Amygdala (tissue), 56 donors: ENCODE measurements at places on chromosomes 1 and 21.

DNA sequence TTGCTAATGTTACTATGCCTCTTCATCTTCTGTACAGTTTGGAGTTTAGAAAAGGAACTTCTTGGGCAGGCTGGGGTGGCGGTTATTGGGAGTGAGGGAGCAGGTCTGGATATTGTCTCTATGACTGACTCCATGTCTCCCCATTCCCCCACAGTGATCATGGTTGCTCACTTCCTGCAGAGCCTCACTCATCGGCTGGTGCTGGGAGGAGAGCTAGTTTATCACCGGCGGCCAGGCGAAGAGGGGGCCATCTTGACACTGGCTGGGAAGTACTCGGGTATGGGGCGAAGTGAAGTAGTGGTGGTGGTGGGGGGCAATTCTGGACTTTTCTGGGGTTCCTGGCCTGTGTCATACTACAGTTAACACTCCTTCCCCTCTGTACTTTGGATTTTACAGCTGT lies 2.2 kb downstream of the TOMM40L start:
- no peak for DNase-seq

DNA sequence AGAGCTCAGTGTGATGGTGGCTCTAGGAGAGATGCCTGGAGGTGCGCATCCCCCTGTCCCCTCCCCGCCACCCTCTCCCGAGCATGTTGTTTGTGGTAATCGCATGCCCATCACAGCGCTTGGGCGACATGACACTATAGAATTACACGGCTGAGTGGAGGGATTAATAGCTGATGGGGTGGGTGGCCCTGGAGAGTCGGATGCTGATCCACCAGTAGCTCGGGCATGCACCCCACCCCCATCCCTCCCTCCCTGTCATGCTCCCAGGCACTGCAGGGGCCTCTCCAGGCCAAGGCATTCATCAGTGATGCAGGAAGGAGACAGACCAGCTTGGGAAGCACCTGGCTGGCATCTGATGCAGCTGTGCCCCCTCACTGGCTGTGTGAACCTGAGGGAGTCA lies 159.0 kb upstream of the IGSF21 start:
- no peak for DNase-seq

DNA sequence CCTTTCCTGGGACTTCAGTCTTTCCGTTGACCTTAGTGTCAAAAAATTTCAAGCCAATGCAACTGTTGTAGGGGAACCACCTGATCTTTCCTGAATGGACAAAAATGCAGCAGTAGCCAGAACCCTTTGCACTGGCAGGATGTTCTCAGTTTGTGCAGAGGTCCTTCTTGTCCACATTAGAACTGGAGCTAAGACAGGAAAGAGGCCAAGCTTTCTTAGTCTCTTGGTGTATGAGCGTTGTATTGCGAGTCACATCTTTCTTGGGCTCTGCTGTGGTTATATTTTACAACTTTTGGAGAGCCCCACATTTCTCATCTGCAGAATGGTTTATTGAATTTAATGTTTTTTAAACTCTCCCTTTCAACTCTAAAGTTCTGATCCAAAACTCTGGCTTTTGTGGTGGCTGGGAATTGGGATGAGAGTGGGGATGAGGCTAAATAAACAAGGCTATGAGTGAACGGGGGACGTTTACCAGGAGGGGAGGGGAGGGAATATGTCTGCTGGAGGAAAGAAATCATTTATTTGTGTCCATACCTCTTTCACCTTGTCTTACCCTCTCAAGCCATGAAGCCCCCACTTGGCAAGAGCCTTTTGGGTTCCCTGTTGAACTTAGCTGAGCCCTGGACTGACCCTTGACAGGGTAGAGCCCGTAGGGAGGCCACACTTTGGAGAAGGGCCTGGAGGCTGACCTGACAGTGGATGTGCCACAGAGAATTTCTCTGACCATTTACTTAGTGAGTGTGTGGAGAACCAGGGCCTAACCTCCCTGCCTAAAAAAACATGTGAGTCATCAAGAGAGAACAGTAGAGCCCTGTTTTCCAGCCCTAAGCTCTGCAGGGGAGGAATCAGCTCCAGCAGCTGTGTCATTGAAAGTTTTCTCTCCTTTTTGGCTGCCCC lies 586 bp downstream of the CHI3L2 start:
- DNase-seq: no peak

DNA sequence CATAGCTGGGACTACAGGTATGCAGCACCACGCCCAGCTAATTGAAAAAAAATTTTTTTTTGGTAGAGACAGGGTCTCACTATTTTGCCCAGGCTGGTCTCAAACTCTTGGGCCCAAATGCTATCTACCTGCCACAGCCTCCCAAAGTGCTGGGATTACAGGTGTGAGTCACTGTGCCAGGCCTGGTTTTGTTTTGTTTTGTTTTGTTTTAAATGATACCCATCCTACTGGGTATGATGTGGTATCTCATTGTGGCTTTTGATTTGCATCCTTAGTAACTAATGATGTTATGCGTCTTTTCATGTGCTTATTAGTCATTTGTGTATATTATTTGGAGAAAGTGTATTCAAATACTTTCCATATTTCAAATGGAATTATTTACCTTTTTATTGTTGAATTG lies 142.3 kb downstream of the VPS13D start:
- no peak for DNase-seq

DNA sequence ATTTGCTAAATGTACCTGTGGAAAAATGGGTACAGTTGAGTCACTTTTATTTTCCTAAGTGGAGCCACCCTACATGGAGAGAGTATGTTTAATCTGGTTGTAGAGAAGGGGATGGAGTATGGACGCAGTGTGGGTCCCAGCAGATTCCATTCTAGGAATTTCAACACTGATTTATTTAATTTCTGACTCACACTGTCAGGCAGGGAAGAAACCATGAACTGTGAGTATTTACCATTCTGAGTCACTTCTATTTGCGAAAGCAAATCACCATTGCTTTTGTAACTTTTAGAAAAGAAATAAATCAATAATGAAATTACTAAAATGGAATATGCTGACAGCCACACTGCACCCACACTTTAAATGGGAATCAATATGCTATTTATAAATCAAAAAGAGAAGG lies 339.0 kb downstream of the DSCAM start:
- no peak for DNase-seq

GRCh38 chr1:181095763-181096184 lies 7.3 kb downstream of the IER5 start:
- no peak for DNase-seq

- no peak for DNase-seq
These were observed 48.4 kb downstream of the SLAMF6 start for GRCh38 chr1:160474392-160475242.

DNA sequence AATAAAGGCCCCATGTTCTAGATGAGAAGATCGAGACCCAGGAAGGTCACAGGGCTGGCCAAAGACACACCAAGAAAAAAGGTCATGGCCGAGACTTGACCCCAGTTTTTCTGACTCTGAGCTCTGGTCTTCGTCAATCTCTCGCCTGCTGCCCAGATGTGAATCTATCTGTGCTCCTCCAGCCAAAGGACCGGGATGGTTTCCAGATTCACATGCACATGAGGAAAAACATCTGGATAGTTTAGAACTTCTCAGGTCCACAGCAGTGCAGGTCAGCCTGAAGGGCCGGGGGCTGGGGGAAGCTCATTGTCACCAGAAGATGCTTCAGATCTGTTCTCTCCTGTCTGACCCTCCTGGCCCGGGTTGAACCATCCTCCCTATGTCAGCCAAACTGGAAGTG lies 49.0 kb downstream of the KCNN3 start:
- DNase-seq: no peak

DNA sequence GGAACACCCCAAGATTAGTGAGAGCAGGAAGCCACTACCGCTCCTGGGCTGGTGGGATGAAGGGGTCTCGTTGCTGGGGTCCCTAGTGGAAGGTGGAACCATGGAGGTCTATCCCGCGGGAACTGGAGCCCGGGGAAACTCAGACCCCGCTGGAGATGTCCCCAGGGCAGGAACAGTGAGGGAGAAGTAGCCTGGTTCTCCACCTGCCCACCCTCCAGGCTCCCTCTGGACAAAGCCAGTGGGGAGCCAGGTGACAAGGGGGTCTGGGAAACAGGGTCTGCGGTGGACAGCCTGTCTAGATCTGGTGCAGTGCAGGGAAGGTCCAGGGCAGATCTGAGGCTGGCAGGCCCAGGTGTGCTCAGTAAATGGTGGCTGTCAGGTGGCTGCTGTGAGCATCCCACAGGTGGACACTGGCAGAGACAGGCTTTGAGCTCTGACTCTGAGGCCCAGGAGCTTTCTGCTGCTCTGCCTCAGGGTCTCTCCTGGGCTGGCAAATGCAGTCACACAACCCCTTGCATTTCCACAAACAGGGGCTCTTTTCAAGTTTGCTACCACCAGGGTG lies 88.0 kb upstream of the TLR5 start:
- DNase-seq: no peak

DNA sequence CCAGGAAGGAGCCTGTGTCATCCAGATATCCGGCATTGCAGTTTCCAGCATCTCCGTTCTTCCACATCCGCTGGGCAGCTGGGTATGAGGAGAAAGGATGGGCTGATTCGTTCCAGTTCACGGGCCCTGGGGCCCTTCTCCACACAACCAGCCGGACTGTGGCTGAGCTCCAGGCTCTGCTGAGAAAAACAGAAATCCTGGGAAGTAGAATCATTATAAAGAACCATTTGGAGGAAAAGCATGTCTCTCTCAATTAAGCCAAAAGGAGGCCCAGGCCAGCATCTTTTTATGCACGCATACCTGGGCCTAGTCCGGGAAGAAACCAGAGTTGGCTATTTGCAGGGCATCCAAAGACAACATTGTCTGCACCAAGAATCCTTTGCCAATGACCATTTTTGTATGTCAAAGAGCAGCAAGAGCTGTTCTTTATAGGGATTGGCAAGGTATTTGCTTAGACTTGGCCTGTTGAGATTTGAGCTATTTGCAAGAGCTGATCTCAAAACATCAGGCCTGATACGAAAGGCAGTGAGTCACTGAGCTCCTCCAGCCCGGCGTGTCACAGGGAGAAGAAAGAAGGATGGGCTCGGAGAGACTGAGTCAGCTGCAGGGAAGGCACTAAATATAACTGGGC lies 84.9 kb upstream of the ARHGEF16 start:
- DNase-seq: no peak

- no peak for DNase-seq
These were observed 119.0 kb upstream of the NRIP1 start for GRCh38 chr21:15183813-15184257.

DNA sequence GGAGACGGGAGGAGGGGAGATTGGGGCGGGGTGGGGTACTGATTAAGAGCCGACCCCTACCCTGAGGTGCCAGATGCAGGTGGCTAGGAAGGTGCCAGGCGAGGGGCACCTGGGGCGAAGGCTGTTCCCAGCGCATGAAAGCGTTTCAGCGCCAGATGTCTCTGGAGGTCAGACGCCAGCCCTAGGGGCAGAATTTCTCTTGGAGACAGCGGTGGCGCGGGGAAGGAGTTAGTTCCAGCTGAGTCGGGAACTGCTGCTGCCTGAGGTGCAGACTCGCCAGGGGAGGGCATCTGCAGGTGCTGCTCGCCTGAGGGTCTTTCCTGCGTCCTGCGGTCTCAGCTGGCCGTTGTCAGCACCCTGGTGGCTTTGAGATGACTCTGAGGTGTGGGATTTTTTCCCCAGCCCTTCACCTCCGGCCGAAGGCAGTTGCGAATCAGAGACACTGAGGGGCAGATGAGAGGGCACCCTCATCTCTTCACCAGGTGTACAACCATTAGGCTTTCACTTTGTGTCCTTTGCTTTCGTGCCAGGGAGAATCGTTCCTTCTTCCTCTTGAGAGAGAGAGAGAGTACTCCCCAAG lies 539 bp downstream of the CGN start:
- DNase-seq: no peak

GRCh38 chr1:246121533-246121932 lies 385.5 kb downstream of the SMYD3 start:
- no peak for DNase-seq

DNA sequence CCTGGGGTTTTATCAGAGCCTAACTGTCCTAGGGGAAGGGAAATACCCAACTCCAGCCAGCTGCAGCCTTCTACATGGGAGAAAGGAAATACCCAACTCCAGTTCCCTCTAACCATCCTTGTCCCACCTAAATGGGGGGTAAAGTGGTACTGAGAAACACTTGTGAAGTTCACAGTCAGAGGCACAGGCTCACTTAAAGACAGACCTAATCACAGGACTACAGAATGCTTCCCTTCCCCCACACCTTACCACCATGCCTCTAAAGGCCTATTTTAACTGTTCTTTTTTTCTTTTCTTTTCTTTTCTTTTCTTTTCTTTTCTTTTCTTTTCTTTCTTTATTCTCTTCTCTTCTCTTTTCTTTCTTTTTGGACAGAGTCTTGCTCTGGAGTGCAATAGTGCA lies 324.6 kb downstream of the SPATA17 start:
- DNase-seq: no peak

- peak; percentile 49 for DNase-seq
These were observed 100.7 kb upstream of the SLC25A33 start for GRCh38 chr1:9438431-9439073.

- no peak for DNase-seq
These were observed 34.2 kb upstream of the C1QA start for GRCh38 chr1:22602060-22602740.

DNA sequence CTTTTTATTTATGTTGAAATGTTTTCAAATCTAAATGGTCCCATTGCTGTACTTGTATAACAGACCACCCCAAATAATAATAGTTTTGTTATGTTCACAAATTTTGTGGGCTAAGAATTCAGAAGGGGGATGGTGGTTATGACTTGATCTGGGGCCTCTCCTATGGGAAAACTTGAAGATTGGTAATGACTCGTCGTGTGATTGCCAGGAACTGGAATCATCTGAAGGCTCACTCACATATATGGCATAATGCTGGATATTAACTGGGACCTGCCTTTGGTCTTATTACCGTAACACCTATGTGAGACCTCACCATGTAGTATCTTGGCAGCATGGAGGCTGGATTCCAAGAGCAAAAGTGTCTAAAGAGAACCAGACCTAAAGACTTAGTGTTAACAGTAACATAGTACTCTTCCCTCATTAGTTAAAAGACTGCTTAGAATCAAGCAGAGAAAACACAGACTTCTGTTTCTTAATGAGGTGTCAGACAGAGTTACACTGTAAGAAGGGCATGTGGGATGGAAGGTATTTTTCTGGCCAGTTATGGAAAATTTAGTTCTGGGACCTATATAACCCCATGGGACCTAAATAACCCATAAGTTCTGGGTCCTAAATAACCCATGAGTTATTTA lies 11.9 kb downstream of the LYPLAL1 start:
- DNase-seq: no peak
